Left ventricle myocardium inferior (tissue), 1 donor: ENCODE measurements at places on chromosomes 2 and 18.

DNA sequence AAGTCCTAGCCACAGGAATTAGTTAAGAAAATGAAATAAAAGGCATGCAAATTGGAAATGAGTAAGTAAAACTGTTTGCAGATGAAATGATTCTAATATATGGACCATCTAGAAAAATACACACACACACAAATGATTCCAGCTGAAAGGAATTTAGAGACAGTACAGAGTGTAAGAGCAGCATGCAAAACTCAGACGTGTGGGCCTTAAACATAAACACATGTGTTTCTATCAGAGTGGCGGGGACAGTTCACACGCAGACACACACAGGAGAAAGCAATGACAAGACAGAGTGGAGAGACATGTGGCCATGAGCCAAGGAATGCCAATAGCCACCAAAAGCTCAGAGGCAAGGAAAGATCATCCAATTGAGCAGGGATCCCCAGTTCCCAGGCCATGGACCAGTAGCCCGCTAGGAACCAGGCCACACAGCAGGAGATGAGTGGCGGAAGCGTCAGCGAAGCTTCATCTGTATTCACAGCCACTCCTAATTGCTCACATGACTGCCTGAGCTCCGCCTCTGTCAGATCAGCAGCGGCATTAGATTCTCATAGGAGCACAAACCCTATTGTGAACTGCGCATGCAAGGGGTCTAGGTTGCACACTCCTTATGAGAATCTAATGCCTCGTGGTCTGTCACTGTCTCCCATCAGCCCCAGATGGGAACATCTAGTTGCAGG, 155.4 kb downstream of the ARL4C start:
- DNase-seq = no peak

GRCh38 chr2:71743995-71744675, 290.8 kb downstream of the DYSF start:
- DNase-seq = no peak

- DNase-seq = no peak
Observed at GRCh38 chr2:227000123-227000522, 163.9 kb downstream of the COL4A4 start.

DNA sequence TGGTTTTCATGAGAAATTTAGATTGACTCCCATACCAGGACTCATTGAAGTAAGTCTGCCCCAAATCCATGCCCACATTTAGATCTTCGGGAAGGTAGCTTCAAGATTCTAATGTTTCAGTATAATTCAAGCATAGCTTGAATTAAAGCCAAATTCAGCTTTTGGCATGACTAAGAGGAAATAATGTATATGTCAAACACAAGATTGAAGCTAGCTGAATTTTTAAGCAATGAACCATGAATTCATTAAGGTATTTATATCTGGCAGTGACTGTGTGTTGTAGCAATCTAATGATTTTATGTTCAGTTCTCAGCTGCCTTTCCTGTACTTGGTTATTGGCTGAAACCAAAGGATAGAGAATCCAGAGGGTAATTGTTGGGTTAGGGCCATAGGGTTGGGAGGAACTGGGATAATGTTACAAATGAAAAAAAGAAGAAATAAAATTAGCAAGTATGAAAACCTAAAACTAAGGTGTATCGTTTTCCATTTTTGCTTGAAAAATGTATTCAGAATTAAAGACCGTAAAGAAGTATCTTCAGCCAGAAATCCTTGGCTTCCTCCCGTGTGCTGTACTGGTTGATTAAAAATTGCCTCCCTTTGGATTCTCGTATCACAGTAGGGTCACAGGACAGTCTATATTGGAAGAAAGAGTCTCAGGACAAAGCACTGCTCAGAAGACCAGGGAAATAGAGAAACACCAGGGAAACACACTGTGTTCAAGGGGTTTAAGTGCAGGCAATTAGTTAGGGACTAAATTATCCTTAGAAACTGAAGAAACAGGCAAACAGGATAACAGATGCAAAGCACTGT, 119.0 kb upstream of the FN1 start:
- DNase-seq = no peak

DNA sequence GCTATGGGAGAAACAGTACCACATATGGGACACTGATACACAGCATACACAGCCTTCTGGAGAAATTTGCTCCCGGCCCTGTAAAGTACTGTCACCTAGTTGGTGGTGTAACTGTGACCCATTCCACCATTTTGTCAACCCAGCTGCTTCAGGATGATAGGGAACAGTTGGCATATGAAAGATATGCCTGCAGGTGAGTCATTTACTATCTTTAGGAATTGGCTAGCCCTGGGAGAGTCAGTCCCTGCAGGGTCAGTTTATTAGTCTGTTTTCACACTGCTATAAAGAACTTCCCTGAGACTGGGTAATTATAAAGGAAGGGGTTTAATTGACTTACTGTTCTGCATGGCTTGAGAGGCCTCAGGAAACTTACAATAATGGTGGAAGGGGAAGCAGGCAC, 30.0 kb upstream of the PTPRM start:
- DNase-seq = no peak

DNA sequence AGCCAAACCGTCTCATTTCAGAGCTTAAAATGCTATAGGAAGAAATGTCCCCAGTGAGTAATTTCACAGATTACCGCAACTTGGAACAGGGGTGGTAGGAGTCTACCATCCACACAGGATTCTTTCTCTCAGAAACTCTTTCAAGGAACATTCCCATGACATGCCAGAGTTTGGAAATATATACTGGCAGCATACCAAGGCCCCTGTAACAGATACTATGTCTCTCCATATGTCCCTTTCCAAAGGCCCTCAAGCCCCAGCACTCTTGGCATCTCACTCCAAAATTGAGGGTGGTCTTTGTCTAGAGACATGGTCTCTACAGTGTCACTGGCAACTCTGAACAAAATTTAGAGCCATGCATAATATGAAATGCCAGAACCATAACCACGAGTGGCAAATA, 11.0 kb downstream of the FIGLA start:
- no peak for DNase-seq
